Progenitor cell of endocrine pancreas (in vitro differentiated cells): ENCODE measurements at places on chromosomes 5 and 9.

DNA sequence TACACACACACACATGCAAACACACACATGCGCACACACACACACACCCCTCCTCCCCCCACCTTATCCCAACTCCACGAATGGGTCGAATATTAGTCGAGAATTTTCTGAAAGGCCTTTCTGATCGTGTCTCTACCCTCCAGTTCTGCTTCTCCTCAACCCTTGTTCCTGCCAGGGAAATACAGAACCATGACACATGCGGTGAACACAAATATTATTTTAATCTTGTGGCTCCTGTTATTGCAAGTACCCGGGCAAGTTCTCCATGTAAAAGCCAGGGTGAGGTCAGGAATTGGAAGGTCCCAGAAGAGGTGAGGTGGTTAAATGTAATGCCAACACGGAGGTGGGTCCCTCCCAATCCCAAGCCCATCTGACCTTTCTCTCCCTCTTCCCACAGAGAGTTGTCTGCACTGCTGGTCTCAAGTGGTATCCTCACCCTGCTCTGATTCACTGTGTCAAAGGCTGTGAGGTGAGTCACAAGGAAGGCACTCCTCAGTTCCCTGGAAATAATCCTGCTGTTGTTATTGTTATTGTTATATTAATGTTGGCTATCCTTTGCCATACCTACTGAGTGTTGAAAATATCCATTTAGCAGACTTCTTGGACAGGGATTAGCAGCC, 223.7 kb downstream of the PAPPA start:
- no peak for DNase-seq

- DNase-seq, result no peak
Measured at GRCh38 chr5:179120421-179120861, 60.3 kb downstream of the ZNF354C start.

- peak; percentile 45 for DNase-seq
Measured at GRCh38 chr9:93302586-93303257, 118.8 kb downstream of the WNK2 start.

DNA sequence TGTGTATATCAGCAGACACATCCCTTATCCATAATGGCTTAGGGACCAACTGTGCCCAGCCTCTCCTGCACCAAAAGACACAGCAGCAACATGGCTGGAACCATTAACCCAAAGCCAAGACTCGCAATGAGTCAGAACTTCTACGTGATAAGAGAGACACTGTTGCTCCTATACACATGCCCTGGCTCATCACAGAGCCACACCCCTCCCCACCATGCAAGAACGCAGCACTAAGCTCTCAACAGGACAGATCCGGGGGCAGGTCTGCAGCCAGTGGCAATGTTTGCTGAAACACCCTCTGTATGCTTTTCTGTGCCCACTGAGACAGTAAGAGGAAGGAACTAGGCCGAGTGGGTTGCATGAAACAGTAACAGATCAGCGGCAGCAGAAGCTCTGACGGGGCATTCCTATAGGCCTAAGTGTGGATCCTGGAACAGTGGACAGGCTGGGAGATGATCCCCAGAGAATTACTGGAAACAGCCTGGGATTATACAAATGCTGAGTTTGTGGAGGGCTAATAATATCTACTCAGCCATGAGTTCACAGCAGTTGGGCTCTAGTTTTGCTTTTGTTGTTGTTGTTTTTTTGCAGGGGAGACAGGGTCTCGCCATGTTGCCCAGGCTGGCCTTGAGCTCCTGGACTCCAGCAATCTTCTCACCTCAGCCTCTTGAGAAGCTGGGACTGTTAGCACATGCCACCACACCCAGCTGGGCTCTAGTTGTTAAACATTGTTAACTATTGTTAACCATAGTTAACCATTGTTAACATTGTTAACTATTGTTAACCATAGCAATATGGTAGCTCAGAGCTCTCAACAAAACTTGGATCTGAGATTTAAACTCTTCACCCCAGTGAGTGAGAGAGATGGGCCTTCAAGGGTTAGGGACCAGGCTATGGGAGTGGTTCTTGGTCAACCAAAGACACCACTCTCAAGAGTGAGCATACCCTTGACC, 41.0 kb downstream of the B4GALT1 start:
- no peak for DNase-seq

GRCh38 chr5:18010053-18010452, 375.8 kb downstream of the TAF11L14 start:
- no peak for DNase-seq

GRCh38 chr9:128372784-128373183, 1.6 kb downstream of the URM1 start:
- DNase-seq, result no peak

DNA sequence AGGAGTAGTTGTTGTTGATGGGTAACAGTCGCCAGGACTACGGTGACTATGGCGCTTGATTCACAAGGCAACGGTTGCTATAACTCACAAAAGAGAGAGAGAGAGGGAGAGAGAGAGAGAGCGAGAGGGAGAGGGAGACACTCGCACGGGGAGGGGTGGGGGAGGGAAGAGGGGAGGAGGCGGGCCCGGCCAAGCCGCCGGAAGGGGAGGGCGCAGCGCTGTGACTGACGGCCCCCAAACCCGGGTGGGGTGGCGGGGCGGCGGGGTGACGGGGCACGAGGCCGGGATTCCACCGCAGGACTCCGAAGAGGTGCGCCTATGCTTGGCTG, at the start of gene RFX3:
Gene RFX3, minus strand, starts transcription at position 166 of the 329 bp plus-strand sequence. CDS start 130,413 bp downstream, outside the sequence.
- peak; percentile 76 for DNase-seq

GRCh38 chr9:85536076-85536475, 205.7 kb downstream of the AGTPBP1 start:
- no peak for DNase-seq

GRCh38 chr5:40904205-40904993, 4.9 kb upstream of the C7 start:
- DNase-seq, result peak; percentile 37

DNA sequence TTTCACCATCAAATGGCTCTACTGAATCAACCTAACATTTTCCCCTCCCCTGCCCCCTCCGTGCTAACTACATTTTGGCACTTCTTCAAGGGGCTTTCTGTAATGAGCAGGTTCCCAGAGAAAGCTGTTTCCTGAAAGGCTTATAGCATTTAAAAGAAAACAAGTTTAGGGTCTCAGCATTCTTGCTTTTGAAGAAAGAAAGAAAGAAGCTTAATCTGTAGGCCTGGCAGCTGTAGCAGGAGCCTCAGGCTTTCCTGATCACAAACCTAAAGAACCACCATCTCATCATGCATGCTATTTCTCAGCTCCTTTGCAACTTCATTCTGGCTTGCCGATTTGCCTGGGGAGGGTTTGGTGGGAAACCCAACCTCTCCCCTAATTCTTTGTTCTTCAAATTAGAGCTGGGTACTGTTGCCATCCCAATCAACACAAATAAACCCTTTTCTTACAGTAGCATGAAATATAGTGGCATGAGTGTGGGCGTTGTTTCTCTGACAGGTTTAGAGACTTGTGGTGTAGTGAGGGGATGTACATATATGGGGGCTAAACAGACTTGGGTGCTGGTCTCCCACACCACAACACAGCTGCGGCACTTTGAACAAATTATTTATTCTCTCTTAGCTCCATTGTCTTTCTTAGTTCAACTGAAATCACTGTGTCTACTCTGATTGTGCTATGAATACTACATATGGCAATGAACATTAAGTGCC, 160.5 kb upstream of the TNC start:
- DNase-seq, result no peak

- DNase-seq, result no peak
Measured at GRCh38 chr9:99185934-99186333, 35.8 kb downstream of the ALG2 start.

- DNase-seq, result peak; percentile 10
Measured at GRCh38 chr5:39283231-39283818, 64.0 kb upstream of the FYB1 start.

GRCh38 chr9:88925481-88925880, 65.8 kb upstream of the S1PR3 start:
- no peak for DNase-seq

GRCh38 chr9:98917746-98918487, 25.8 kb upstream of the COL15A1 start:
- no peak for DNase-seq

- DNase-seq, result no peak
Measured at GRCh38 chr5:59835800-59836199, 57.7 kb downstream of the PDE4D start.

DNA sequence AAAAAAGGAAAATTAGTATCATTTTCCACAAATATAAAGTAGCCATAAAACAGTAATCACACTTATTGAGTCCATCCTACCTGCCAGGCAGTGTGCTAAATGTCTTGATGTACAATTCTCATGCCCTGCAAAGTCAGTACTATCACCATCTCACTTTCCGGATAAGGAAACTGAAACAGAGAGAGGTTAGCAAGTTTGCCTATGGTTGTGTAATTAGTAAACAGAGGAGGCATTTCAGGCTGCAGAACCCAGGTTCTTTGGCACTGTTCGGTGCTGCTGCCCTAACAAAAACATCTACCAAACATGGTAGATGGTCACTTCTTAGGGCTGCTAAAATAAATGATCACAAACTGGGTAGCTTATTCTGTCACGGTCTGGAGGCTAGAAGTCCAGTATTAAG, 22.6 kb downstream of the PLAC8L1 start:
- DNase-seq, result no peak

- DNase-seq, result no peak
Measured at GRCh38 chr5:154866841-154867240, 8.4 kb downstream of the CNOT8 start.

- DNase-seq, result no peak
Measured at GRCh38 chr5:88955403-88955802, 72.4 kb upstream of the MEF2C start.

DNA sequence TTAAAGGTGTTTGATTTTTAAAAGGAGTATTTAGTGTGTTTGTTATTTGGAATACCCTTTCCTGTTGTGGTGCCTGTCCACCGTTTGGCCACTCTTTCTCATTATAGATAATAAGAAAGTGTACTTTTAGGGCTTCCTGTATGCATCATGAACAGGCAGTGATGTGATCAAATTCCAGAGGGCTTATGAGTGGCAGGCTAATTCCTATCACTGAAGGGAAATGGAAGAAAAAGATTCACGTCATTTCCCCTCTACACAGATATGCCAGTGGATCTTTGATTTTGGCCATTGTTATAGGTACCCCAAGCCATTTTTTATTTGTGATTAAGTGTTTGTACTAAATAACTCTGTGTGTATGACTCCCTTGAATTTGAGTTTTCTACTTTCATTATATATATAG, 37.1 kb downstream of the RPS6 start:
- no peak for DNase-seq

DNA sequence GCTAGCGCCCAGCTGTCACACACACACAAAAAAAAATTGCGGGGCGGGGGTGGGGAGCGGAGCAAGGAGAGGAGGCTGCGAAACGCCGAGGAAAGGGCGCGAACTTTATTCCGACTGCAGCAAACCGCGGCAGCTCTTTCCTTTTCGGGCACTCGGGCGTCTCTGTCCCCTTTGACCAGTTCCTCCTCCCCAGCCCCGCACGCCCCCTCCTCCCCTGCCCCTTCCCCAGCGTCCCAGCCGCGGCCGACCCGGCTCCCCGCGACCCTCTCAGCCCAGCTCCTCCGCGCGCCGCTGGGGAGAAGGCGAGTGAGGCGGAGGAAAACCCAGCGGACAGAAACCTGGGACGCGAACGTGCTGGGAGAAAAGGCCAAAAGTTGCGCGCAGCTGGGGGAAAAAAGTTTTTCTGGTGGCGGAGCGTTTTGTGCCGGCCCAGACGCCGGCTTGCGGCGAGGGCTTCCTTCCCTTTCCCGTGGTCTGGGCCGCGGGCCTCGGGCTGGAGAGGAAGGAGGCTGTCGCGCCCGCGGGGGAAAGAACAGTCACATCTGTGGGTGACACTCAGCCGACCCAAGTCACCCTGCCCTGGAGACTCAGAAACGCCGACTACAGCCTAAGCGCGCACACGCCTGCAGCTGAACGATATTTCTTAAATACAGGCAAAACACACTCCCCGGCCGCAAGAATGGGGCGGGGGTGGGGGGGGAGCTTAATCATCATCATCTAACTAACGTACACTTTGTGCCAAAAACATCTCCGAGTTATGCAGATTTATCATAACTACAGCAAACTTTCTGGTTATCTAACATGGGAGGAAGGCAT, 1.1 kb upstream of the BNC2 start:
- peak; percentile 23 for DNase-seq

DNA sequence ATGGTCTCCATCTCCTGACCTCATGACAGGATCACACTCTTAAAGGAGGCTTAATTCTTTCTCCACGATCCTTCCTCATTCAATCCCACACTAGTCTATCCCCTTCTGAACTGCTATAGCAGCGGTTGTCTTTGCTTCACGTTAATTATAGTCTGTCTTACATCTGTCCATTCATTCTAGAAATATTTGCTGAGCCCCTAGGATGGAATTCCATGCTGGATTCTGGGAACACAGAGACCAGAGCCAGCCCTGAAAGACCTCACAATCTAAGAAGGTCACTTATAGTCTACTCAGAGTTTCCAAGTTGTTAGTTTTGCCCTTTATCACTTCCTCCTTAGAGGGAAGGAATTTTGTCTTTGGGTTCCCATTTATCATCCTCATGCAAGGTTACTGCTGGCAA, 193.5 kb downstream of the GAS1 start:
- DNase-seq, result no peak

DNA sequence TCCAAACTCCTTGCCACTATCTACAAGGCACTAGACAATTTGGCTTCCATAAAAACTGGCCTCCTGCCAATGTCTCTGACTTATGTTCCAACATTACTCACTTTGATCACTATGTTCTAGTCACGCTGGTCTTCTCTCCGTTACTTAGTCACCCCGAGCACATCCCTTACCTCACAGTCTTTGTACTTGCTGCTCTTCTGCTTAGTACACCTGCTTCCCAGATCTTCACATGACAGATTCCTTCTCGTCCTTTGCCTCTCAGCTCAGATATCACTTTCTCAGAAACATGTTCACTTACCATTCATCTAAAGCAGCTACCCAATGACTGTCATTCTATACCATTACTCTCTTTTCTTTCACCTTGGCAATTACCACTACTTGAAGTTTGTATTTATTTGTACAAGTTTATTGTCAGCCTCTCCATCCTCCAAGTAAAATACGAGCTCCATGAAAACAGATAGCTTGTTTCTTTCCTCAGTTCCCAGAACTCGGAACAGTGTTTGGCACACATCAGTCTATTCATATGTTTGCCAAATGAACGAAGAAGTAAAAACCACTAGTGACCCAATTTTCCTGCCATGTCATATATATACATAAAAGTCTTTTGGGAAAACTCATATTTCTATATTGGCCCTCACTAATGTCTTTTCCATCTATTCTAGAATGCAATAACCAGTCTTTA, 5.9 kb upstream of the SLC22A5 start:
- no peak for DNase-seq

- DNase-seq, result no peak
Measured at GRCh38 chr5:124932791-124933600, 186.6 kb upstream of the ZNF608 start.

GRCh38 chr5:164832516-164832915, 1327.1 kb downstream of the MAT2B start:
- no peak for DNase-seq

DNA sequence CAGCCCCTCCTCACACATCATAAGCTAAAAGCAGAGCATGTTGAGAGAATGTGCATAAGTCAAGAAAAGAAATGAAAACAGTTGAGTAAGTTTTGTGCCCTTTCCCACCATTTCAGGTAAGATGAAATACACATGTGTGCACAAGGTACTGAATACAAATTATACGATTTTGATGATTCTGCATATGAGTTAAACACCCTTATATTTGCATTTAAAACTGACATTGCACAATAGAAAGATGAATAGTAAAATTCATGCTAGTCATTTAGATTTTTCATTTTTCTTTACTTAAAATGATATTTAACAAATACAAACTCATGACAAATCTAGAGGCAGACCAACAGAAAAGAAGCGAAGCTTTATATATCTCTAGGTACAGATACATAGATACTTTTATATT, 24.9 kb upstream of the PSD2 start:
- no peak for DNase-seq
